ENCODE measurements at places on chromosomes 2 and 18. TPM values are rescaled to one million over a fixed set of nuclear protein-coding genes. Genes with fewer than 3 reads are reported as not detected.

DNA sequence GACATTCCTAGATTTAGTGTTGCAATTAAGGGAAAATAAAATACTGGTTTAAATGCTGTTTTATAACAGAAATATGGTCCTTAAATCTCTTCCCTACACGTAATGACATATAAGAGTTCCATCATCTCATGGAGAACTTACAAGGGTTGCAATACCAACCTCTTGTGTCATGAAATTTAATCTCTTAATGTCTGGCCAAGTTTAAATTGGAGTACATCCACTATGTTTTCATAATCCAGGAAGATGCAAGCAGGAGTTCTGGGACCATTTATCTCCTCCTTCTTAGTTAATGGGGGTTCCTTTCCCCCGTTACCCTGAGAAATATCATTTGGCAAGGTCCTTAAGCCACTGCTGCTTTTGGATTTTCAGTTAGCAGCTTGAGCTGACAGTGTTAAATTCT, 126.0 kb upstream of the ACVR2A start:
- no peak for DNase-seq

GRCh38 chr2:230234845-230235244, 9.3 kb downstream of the SP140 start:
- DNase-seq: no peak

DNA sequence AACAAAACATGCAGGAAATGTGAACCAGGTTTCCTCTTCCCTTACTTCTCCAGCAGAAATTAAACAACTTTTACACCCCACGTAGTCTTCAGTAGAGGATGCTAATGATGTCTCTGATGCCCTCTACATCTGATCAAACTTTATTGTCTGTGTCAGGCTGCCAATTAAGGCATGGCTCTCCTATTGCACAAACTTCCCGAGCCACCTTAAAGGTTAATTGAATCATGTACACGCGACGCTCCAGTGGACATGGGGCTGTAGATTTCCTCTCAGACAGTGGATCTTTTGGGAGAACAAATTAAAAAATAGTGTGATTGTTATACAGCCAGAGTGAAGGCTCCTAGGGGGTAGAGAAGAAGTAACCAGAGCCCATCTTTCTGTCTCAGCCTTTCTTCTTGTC, 301.6 kb downstream of the SMAD2 start:
- DNase-seq: no peak

GRCh38 chr18:28114472-28114871, 62.5 kb downstream of the CDH2 start:
- no peak for DNase-seq

DNA sequence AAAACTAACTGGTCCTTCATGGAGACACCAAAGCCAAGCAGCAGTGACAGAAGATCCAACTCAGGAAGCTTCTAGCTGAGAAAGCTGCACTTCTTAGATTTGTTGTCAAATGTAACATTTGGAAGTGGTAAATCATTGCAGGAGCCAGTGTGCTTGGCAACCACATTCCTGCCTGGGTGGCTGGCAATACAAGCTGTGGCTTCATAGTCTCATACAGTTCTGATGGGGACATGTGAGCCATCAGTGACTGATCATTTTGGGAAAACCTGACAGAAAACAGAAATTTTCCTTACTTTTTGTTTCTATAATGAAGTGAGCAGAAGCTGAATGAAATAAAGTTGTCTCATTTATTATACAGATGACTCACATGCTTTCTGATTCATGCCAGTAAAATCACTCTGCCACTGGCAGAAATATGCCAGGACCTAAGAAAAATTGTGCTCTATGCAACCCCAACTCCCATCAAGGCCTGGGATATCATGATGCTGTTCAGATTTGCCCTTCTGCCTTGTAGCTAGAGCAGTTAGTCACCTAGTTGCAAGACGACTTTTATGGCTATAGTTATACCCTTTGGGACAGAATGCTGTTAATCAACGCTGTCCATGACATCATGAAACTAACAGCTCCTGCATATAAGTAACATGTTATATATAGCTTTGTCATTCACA, 508.1 kb downstream of the ADCYAP1 start:
- no peak for DNase-seq

DGKD gene
- total RNA-seq: 15.9 TPM

FIGN gene
- 6.5 TPM for total RNA-seq

MBOAT2 gene
- 23.9 TPM for total RNA-seq

GRCh38 chr18:72799106-72799505, 68.7 kb downstream of the NETO1 start:
- DNase-seq: no peak

GRCh38 chr2:186407611-186408010, 78.4 kb upstream of the ZC3H15 start:
- DNase-seq: no peak

- peak; percentile 89 for DNase-seq
These were observed 16.5 kb downstream of the TWIST2 start for GRCh38 chr2:238864207-238865014.

DNA sequence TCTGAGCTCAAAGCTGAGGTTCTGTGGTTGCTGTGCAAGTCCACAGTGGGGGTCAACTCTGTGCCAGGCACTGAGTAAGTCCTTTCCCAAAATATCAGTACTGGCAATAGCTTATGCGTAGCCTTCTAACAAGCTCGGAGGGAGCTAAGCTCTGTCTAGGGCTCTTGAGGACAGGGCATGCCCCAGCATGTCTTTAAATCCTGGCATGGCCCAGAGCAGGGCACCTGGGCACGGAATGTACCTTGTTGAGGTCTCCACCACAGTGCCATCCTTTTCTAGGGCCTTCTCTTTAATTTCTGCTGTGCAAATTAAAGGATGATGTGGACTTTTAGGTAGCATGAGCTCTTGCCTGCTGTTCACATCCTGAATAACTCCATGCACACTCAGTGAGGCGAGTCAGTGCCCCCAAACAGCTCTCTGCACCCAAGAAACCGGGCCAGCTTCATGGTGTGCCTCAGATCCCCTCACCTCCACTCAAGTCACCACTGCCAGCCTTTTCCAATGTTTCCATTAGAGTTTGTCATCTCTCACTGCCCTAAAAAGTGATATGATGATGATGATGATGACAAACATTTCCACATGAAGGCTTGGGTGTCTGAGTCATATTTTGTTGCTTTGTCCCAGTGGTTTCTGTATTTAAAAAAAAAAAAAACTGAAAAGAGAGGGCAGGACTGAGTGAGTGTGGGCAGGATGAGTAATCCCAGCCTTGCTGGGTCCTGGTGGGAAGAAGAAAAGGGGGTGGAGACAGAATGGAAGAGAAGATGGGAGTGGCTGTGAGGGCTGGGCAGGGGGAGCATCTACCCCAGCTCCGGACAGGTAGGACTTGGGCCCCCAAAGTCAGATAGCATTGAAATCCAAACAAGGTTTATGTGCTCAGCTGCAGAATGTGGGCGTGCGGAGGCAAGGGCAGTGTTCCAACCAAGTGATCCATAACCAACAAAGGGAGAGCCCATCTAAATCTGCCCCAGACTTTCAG, 78.9 kb downstream of the ZBTB7C start:
- no peak for DNase-seq

DNA sequence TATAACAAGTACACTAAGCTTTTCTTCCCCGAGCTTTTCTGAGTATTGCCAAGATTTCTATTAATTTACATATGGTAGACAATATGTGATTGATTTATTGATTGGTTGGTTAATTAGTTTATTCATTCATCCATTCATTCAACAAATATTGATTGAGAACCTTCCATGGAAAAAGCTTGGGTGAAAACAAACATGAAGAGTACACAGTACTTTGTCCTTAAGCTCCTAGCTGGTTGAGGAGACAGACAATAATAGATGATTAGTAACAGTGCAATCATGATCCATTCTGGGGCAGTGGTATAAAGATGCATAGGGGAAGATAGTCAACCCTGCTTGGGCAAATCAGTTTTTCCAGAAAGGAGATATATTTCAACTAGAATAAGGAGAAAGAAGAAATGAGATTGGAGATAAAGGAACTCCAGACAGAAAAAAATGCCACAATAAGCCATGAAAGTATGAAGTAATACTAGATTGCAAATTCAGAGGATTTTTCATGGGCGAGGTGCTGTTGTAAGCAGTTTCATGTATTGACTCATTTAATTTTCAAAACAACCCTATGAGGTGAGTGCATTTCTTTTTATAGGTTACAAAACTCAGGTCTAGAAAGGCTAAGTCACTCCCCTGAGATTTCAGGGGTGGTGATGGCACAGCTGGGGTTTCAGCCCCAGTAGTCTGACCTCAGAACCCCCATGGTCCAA, 129.5 kb downstream of the RND3 start:
- no peak for DNase-seq

RBM43 gene
- total RNA-seq: 0.59 TPM

NEURL3 gene
- total RNA-seq: 0.10 TPM

DNA sequence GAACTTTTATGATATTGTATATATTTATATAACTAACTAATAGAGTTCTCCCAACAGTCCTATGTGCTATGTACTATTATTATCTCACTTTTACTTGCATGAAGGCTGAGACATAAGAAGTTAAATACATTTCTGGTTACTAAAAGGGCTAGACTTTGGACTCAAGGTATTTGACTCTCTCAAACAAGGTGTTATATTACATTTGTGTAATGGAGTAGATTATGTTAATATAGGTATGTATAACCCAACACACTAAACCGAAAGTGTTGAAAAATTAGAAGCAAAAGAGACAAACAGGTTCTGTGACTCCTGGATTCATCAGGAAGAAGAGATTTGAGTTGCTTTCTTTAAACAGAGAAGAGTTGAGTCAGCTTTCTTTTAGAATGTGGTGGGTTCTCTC, 733.6 kb upstream of the ZEB2 start:
- no peak for DNase-seq

SLC14A1 gene
- total RNA-seq: not detected

ZSWIM2 gene
- total RNA-seq: not detected

- no peak for DNase-seq
These were observed 85.3 kb downstream of the C2orf74 start for GRCh38 chr2:61247204-61247812.

DNA sequence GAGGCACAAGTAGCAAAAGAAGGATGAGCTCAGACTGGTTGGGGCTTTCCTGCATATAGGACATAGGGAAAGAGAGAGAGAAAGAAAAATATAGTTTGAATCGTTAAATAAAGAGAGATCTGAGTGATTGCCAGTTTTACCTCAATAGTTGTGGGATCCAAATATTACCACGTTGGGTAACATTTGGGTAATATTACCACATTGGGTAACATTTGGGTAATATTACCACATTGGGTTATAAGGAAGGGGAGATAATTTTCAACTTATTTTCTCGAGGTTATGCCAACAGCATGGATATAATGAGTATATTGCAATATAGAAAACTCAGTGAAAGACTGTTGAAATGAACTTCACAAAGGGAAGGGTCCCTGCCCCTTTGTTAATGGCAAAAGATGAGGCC, 20.7 kb downstream of the SP140 start:
- no peak for DNase-seq

CYP1B1 gene
- total RNA-seq: 7.3 TPM

RTP5 gene
- not detected for total RNA-seq

- peak; percentile 44 for DNase-seq
These were observed 77.2 kb upstream of the NFU1 start for GRCh38 chr2:69514406-69514805.

GRCh38 chr2:39607538-39608262, 58.0 kb upstream of the TMEM178A start:
- DNase-seq: no peak

- no peak for DNase-seq
These were observed 54.7 kb downstream of the INO80D start for GRCh38 chr2:206031162-206031784.

DNA sequence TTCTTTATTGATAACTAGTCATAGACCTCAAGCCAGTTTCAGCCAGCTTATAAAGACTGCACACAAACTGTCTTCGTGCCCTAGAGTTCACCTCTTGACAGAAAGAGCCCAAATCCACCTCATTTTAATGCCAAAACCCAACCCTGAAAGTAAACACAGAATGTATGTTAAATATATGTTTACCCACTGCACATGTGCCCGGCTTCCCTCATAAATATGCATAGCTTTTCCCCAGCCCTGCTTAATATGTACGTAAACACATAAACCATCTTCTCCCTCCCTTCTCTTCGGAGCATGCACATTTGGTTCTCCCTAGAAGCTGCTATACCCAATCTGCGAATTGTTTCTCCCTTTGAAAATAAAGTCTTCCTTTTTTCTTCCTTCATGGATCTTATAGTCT, 73.9 kb upstream of the XIRP2 start:
- DNase-seq: no peak

DNA sequence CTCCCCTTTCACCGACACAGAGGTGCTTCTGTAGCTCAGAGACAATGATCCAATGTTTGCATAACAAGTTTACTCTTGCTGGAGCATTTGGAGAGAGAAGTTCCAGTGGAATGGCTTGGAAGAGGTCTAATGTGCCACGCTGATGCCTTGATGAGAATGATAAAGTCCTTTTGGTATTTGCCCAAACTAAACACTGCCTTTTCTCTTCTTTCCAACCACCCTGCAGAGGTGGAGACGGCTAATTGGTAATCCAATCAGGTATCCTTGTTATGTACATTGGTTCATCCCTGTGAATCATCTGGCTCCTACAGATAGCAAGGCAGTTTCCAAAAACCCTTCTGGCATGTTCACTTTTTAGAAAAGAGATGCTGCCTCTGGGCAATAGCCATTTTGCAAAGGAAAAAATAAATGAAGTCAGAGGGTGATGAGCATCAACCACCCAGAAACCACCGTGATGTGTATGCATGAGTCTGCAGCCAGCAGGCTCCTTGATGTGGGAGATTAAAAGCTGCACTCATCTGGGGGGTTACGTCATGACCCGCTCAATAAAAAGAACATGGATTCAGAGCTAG, 40.6 kb downstream of the KIAA2012 start:
- DNase-seq: no peak

- DNase-seq: no peak
These were observed 59.4 kb upstream of the SIX2 start for GRCh38 chr2:45068571-45069140.

- DNase-seq: no peak
These were observed 146.3 kb downstream of the HNMT start for GRCh38 chr2:138110453-138111083.

DNA sequence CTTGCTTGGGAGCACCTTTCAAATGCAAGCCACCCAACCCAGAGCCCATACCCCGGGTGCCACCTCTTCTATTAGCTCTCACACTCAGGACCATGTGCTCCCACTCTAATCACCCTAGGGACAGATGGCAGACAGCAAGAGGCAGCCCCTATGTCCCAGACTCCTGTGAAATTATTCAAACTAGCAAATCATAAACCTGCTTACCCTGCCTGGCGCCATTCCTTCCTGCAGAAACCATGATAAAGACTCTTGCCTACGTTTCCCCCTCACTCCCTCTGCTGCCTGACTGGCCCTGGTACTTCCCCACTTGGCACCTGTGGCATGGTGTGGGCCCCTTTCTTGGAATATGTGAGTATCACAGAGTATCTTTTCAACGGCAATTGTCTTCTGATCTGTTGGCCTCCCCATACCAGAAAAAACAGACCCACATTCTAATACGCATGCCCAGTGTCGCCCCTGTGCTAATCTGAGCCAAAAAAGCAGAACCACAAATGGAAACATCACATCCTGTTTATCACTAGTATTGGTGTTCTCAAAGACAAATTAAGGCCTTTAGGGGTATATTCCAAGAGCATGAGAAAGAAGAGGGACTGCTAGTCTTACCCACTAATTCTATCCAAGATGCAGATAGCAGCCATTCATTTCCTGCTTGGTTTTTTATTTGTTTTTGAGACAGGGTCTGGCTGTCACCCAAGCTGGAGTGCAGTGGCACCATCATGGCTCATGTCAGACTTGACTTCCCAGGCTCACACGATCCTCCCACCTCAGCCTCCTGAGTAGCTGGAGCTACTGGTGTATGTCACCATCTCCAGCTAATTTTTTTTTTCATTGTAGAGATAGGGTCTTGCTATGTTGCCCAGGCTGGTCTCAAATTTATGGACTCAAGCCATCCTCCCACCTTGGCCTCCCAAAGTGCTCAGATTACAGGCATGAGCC, 44.1 kb upstream of the TTC39C start:
- no peak for DNase-seq
